ENCODE measurements at places on chromosomes 7 and 10.
A peak's percentile ranks its signal among the peaks of the same experiment; 100 is the strongest.

- no peak for DNase-seq
Measured at GRCh38 chr10:20058135-20058534, 241.9 kb downstream of the PLXDC2 start.

- DNase-seq: peak; percentile 11
Measured at GRCh38 chr7:1721047-1721690, 51.1 kb downstream of the ELFN1 start.

GRCh38 chr7:148763622-148764021 lies 64.9 kb downstream of the CUL1 start:
- no peak for DNase-seq

- no peak for DNase-seq
Measured at GRCh38 chr7:100493476-100494264, 9.9 kb downstream of the NYAP1 start.

DNA sequence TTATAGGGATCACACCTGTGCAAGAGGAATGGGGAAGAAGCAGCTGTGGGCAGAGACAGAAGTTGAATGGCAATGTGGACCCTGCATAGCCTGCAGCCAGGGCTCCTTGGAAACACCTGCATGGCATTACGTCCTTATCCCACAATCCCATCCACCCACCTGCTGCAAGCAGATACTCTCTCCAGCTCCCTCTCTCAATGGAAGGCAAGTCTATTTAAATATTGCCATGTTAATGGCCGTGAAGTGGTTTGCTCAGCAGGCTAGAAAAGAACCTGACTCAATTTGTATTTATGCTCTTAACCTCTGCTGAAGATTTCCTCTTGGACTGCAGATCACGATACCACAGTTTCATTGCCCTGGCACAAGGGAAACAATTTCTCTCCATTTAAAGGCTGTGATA lies 417.0 kb downstream of the TYW1 start:
- no peak for DNase-seq

- no peak for DNase-seq
Measured at GRCh38 chr7:112161253-112162141, 44.7 kb downstream of the DOCK4 start.

DNA sequence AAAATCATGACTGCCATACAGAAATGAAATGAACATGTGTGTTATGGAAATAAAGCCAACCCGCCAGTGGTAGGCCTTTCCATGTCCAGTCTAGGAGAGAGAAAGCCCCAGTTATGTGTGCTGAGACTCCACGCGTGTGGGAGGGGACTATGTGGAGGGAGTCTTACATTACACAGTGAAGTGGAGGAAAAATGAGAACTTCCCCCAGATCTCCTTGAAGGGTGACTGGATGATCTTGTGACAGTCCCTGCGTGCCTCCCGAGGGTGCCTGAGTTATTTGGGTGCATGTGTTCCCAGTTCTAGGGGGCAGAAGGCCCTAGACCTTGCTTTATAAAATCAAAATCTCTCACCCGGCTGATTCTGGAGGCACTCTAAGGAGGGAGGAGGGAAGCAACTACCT lies 24.2 kb downstream of the UPP1 start:
- DNase-seq: no peak

GRCh38 chr7:73526896-73527821 lies 5.1 kb upstream of the BAZ1B start:
- no peak for DNase-seq

- no peak for DNase-seq
Measured at GRCh38 chr10:113519681-113520115, 33.2 kb upstream of the HABP2 start.

GRCh38 chr7:139046143-139046542 lies 10.3 kb upstream of the ZC3HAV1L start:
- DNase-seq: no peak

- no peak for DNase-seq
Measured at GRCh38 chr10:113711142-113711541, 31.4 kb downstream of the CASP7 start.

GRCh38 chr10:103416436-103417147 lies 20.2 kb downstream of the PDCD11 start:
- DNase-seq: peak; percentile 63

DNA sequence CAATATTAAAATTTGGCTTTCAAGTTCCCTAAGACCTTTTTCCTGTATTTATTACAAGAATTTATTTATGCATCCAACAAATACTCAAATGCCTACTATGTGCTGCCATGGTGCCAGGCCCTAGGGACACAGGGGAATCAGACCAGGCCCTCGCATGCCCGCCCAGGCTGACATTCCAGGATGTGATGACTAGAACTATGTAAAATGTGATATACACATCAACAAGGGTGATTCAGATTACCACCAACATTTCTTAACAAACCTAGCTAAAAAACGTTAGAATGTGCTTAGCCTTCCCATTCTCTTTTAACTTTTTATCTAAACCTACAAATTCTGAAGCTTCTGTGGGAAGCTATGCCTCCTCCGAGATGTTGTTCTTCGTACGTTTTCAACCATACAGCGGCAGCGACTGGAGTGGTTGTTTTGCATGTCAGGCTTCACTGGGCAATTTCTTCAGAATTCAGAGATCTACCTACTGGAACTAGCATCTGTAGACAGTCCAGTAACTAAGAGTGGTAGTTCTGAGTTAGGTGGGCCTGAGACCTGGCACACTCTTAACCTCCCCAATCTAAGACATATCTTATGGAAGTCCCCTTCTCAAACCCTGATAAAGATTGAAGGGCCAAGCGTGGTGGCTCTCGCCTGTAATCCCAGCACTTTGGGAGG lies 22.1 kb downstream of the GNA12 start:
- DNase-seq: peak; percentile 89

- peak; percentile 30 for DNase-seq
Measured at GRCh38 chr7:137753948-137754851, 92.6 kb downstream of the DGKI start.

DNA sequence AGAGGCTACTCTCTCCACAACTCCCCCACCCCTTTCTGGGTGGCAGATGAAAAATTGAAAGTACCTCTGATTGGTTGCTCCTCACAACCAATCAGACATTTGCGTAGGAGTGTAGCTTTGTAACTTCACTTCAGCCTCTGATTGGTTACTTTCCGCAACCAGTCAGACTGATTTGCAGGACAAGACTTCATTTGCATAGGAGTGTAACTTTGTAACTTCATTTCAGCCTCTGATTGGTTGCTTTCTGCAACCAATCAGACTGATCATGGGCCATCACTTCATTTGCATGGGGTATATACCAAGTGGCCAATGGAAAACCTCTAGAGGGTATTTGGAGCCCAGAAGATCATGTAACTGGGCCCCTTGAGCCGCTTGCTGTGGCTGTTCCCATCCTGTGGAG lies 25.6 kb downstream of the CDNF start:
- DNase-seq: peak; percentile 19

DNA sequence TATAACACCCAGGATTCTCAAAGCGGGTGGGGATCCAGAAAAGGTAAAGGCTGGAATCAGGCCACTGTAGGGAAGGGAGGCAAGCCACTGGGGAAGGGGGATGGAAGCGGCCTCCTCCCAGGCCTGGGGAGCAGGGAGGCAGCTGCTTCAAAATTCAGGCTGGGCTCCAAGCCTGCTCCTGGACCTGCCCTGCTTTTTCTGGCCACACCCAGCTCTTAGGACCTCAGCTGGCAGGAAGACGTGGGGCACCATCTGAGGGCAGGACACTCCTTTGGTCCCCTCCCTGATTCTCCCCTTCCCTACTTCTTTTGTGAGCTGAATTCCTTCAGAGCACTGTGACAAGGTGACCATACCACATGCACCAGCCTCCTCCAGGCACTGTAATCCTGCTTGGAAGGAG lies 4.6 kb upstream of the LBX1 start:
- no peak for DNase-seq

DNA sequence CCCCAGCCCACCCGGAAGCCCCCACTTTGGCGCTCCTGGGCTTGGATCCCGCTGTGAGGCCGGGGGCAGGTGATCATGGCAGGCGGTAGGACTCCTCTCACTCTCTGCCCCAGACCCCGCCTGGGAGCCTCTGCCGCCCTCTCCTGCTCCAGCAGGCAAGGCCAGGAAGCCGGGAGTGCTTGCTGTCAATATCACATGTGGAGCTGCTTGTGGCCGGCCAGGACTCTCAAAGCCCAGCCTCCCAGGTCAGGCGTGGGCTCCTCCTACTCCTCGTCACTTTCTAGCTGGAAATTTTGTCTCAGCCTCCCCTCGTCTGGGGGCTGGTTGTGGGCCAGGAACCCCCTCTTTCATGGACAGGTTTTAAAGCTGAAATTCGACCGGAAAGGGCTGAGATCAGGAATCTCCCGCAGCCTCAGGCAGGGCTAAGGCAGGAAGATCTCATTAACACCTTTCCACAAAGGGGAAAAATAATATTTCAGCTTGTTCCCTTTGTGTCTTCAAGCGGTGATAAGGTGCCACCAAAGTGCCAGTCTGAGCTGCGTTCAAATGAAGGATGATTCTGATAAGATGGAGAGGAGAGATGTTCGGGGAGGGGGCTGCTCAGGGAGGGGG lies 273.6 kb upstream of the PODXL start:
- DNase-seq: peak; percentile 4

GRCh38 chr7:155603858-155604503 lies 40.5 kb upstream of the RBM33 start:
- DNase-seq: no peak

- DNase-seq: no peak
Measured at GRCh38 chr10:78914060-78914378, 154.7 kb upstream of the ZMIZ1 start.

GRCh38 chr7:133609806-133610205 lies 356.9 kb downstream of the EXOC4 start:
- DNase-seq: no peak

DNA sequence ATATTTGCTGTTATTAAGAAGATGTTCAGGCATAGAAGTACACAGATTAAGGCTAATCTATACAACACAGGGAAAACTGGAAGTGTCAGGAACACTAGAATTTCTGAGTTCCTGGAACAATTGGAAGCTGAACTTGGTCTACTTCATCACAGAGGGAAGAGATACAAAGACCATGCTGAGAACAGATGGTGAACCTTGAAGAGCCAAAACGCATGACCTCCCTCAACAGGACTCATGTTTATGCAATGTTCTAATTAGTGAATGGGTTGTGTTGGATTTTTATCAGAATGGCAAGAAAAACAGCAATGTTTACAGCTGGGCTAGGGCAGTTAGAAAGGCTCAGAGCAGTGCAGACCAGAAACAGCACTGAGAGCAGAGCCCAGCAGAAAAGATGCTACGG lies 94.9 kb downstream of the SFMBT2 start:
- DNase-seq: no peak

GRCh38 chr10:11223081-11223480 lies 205.4 kb downstream of the CELF2 start:
- no peak for DNase-seq

- peak; percentile 22 for DNase-seq
Measured at GRCh38 chr10:127945341-127945758, 38.4 kb downstream of the PTPRE start.

DNA sequence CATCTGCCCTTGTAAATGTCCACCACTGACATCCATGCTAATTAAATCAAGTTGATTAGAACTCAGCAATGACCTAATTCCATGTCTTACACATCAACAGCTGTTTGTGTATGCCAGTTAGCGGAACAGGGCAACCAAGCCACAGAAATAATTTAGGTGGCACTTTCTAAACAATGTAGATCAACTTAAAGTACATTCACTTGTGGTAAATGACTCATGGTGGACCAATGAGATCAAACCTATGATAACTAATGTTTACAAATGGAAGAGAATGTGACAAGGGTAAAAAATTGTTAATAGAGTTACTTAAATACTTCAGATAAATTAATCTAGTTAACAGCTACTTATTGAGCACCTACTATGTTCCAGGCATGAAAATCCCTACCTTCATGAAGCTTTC lies 63.1 kb upstream of the ICA1 start:
- DNase-seq: no peak

- DNase-seq: peak; percentile 61
Measured at GRCh38 chr7:128427289-128427891, 17.6 kb upstream of the IMPDH1 start.

DNA sequence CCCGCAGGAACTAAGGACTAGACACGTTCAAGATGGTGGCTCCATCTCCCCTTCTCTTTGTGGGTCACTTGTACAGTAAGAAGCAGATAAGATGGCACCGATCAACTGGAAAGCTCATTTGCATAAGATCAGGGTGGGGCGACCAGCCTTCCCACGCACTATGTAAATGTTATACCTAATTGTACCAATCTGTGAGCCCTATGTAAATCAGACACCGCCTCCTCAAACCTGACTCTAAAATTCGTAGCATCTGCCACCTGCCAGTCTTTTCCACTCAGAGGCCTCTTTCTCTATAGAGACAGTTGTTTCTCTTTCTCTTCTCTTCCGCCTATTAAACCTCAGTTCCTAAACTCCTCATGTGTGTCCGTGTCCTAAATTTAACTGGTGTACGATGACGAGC lies 324.5 kb downstream of the PHF14 start:
- no peak for DNase-seq

DNA sequence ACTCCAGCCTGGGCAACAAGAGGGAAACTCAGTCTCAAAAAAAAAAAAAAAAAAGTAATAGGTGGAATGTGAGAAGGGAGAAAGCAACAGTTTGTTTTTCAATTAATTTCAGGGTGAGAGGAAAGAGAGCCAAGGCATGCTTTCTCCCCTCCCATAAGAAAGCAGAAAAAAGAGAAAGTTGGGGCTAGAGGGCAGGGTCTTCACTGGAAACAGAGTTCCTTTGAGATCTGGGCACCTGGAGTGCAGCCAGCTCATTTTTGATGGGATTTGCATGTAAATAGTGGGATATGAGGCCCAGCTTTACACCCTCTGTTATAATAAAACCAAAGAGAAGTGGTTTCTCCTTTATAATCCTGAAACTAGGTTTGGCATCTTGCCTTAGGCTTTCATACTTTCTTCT lies 13.8 kb upstream of the STOX1 start:
- DNase-seq: no peak

GRCh38 chr10:51129946-51130544 lies 55.8 kb downstream of the PRKG1 start:
- DNase-seq: peak; percentile 44

DNA sequence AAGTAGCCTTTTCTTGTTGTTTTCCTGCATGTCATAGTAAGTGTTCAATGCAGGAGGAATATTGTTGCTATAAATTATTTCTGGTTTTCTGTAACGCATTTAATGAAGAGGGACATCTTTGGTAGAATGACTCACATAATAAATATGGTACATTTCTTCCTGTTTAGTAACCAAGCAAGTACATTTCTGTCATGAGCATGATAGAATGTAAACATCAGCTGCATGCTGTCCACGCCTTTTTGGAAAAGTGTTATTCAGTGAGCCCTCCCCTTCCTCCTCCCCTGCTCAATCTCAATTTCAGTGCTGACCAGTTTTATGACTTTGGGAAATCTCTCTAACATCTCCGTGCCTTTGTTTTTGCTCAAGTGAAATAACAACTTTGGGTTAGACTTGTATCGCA lies 664.0 kb downstream of the XPNPEP1 start:
- no peak for DNase-seq

- peak; percentile 83 for DNase-seq
Measured at GRCh38 chr7:158650821-158651225, 53.8 kb downstream of the NCAPG2 start.

- DNase-seq: no peak
Measured at GRCh38 chr7:22129819-22130580, 184.3 kb upstream of the CDCA7L start.

All from fibroblast of skin of scalp (primary cell).